ENCODE measurements at places on chromosomes 2 and 18.

GRCh38 chr2:233165895-233166661 lies 85.4 kb upstream of the ATG16L1 start:
- DNase-seq, result no peak

GRCh38 chr2:134023854-134024253 lies 230.0 kb upstream of the MGAT5 start:
- no peak for DNase-seq

- DNase-seq, result no peak
Measured at GRCh38 chr2:171072164-171072563, 88.5 kb downstream of the TLK1 start.

DNA sequence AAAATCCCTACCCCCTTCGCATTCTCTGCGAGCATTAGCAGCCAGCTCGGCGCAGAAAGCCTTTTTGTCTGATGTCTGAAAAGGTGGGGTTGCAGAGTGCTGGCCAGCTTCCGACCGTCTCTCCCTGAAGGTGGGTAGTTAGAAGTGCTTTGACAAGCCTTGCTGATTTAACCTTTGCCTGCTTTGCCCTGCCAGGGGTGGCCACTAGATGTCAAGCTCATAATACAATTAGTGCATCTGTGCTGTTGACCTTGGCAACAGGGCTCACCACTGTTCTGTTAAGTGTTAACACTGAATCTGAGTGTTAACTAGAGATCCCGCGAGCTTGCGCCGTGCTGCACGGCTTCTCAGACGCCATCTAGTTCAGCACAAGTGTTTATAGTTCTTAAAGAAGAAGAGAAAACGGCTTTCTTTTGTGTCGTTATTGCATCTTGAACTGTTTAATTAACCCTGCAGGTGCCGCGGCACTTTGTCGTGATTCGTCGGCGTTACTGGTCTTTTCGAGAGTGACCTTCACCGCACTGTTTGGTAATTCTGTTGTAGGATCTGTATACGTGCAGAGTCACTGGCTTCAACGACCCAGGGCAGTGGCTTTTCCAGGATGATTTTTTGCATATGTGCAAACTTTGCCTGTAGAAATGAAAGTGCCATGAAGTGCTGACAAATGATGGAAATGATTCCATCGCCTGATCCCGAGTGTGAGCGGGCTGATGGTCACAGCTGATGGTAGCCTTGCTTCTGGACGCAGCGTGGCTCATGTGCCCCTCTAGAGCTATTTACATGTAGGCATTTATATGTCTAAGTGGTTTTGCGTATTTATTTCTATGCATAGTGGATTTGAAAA lies 5.5 kb downstream of the SALL3 start:
- no peak for DNase-seq

GRCh38 chr2:119698246-119698645 lies 19.2 kb downstream of the TMEM177 start:
- DNase-seq, result no peak

DNA sequence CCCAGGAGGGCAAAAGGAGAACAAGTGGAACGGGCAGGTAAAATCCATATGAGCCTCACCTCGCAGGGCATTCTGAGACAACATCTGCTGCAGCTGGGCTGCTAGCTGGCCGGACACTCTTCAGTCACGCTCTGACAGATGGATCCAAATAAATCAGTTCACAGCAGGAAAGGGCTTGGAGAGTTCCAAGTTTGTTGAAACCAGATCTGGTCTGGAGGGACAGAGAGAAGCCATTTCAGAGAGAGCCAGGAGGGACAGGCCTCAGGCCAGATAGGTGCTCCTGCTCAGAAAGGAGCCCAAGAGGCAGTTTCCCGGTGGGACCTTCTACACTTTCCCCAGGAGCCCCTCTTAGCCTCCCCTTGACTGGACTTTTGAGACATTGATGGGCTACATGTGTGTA lies 28.2 kb upstream of the TNP1 start:
- DNase-seq, result no peak

GRCh38 chr2:3354986-3355385 lies 22.6 kb downstream of the EIPR1 start:
- no peak for DNase-seq

DNA sequence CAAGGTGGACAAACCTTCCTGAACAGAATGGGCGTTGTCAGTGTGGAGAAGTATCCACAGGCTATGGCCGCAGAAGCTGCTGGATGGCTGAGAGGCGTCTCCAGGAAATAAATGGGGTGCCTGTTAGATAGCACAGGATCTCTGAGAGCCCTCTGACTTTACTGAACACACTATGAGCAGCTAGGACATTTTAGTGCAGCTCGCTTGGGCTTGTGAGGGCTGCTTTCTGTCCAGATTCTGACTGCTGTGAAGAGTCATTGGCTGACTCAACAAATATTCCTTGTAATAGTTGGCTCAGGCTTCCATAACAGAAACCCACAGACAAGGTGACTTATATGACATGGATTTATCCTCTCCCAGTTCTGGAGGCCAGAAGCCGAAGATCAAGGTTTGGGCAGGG lies 100.2 kb upstream of the SNTG2 start:
- no peak for DNase-seq

GRCh38 chr2:211103989-211104388 lies 547.6 kb downstream of the CPS1 start:
- no peak for DNase-seq

- no peak for DNase-seq
Measured at GRCh38 chr2:126893606-126894005, 5.1 kb upstream of the TEX51 start.

GRCh38 chr18:55443776-55444175 lies 144.2 kb downstream of the TCF4 start:
- no peak for DNase-seq

- DNase-seq, result no peak
Measured at GRCh38 chr2:178863130-178863855, 56.1 kb upstream of the TTN start.

DNA sequence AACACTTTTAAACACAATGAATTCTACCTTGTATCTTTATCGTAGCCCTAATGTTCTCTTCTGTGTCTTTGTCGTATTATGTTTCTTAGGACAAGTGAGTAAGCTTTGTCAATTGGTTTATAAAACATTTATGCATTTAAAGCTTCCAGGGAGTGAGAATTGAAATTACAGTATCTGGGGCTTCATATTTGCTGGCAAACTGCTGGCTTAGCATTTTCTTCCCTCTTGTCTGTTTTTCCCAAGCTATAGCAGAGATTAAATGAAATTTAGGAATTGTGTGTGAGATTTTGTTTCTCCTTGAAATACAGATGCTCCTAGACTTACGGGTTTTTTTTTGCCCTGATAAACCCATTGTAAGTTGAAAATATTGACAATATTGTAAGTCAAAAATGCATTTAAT lies 73.3 kb downstream of the FMNL2 start:
- no peak for DNase-seq

DNA sequence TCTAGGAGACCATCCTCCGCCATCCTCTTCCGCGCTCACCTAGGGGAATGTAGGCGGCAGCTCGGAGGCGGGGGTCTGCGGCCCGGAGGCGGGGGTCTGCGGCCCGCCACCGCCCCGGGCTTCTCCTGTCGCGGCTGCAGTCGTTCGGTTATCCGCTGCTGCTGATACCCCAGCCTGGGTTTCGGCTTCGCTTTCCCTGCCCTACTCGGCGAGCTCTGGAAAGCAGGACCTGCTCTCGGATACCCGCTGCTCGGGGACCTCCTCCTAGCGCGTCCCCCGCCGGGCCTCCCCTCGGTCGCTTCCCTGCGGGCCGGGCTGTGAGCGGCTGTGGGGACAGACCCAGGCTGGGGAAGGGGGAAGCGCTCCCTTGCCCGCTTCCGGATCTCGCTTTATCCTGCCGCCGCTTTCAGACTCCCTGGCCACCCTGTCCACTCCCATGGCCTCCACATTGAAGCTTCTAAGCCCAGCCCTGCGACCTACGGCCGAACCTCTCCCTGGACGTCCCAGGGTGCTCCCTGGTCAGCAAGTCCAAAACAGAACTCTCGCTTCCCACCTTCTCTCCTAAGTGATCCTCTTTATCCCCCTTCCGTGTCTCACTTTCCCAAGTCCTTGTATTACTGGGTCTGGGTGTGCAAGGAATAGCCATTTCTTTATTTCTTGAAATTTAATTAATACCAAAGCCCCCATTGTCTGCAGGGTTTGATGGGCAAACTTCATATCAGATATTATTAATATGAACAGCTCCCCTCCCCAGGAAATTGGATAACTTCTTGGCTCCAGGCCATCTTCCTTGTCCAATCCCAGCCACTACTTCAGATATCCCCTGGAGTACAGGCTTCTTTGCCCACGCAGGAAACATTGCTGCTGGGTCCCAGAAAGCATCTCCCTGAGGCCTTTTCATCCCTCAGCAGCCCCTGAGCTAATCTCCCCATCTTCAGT lies 769 bp downstream of the FKBP1B start:
- DNase-seq, result no peak

GRCh38 chr2:121491518-121491917 lies 39.2 kb upstream of the RNU4ATAC start:
- DNase-seq, result no peak

- no peak for DNase-seq
Measured at GRCh38 chr18:10546557-10547300, 20.9 kb downstream of the NAPG start.

DNA sequence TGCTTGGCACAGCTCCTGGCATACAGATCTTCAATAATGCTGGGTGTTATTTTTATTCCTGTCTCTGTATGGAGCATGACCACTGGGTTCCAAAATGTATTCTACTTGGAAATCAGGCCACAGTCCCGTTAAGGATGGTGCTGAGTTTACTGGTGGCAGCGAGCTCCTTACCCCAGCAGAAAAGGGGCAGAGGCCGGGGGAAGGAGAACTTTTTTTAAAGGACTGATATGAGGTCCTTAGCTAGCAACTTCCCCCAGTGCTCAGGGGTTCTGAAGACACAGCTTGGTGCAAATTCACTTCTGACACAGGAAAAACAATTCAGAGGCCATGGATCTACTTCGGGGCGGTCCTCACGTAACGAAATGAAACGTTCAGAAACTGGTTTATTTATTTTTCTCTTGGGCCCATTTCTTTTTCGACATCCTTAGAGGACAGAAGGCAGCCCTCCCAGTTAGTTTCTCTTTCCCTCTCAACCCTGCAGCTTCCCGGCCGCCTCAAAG lies 872 bp downstream of the RDH14 start:
- DNase-seq, result no peak

- DNase-seq, result no peak
Measured at GRCh38 chr2:30721668-30722647, 85.3 kb downstream of the CAPN13 start.

DNA sequence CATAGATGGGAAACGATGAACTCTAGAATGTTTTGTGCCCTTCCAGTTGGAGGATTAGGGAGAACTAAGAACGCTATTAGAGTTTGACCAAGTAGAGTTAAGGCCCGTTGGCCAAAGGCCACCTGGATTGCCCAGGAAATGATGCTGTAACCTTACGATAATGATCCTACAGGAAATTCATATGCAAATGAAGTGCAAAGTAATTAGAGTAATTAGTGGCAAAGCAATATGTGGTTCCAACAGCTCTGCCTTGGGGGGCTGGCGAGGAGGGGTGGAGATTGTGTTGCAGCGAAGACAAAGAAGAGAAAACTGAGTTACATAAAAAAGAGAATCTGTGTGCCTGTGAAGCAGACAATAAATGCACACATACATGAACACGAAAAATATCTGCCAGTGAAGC lies 61.5 kb upstream of the BOD1L2 start:
- DNase-seq, result no peak

DNA sequence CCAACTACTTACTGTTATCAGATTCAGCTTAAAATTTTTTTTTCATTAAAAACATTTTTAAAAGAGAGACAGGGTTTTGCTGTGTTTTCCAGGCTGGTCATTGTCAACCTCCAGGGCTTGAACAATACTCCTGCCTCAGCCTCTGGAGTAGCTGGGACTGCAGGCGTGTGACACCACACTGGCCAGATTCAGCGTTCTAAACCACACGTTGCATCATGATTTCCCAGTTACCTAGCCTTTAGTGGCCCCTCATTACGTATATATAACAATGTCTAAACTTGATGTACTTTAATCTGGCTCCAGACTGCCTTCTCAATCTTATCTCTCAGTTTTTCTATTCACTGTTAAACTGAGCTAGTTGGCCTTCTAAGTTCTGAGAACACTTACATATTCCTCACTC lies 89.6 kb downstream of the COMMD1 start:
- DNase-seq, result no peak

GRCh38 chr2:24432121-24432520 lies 58.9 kb upstream of the NCOA1 start:
- no peak for DNase-seq

- no peak for DNase-seq
Measured at GRCh38 chr2:52429740-52430139, 1337.9 kb upstream of the CHAC2 start.

DNA sequence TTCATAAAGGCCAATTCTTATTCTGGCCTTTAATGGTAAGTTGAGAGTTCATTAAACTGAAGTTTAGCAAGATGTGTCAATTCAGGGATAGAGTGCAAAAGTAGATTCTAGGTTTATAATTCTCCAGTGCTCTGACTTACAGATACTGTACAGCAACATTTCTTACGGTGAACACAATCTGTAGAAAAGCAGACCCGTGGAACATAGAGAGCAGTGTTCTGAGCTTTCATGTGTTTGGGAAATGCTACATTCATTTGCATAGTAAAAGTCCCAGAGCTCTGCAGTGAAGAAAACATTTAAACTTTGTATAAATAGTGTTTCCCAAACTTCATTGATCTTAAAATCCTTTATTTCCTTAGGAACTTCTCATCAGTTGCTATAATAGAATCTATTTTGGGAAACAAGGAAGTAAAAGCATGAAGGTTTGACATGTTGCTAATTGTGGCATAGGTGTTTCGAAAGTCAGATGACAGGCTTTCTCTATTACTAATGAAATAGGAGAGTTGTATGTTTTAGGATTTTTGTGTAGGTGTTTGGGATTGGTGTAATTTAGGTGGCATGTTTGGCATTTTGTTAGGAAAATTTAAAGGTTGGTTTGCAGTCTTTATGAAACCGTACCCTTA lies 138.2 kb downstream of the ASXL3 start:
- DNase-seq, result no peak

- DNase-seq, result no peak
Measured at GRCh38 chr2:161571051-161571429, 53.2 kb upstream of the SLC4A10 start.

GRCh38 chr2:176482107-176482506 lies 212.9 kb downstream of the MTX2 start:
- no peak for DNase-seq

DNA sequence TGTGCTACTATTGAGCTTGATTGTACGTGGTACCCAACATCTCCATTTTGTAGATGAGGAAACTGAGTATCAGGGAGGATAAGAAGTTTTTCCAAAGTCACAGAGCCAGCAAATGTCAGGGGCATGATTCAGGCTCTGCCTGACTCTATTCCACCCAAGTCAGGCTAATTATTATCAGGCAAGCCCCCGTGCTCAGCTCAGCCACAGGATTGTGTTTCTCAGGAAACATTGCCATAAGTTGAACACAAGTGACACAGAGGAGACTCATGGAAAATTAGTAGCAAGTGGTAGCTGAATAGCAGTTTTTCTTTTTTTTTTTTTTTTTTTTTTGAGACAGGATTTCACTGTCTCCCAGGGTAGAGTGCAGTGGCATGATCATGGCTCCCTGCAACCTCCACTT lies 260.5 kb downstream of the C1D start:
- no peak for DNase-seq

DNA sequence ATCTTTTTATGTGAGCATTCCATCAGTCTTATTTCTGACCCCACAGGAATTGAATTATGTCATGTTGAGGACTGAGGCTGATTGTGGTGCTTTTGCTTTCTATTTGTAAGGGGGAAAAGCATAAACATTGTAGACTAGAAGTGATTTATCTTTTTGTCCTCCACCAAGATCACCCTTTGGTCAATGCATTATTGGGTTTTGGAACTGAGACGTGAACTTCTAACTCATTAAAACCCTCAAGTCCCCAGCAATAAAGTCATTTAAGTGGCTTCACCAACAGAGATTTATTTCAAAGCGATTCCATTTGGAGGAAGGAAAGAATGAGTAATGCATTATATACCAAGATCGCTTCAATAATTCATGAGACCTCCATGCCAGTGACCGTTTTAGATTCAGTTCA lies 75.5 kb upstream of the TXNDC2 start:
- no peak for DNase-seq
